ENCODE measurements at places on chromosomes 12 and 14.
A peak's percentile ranks its signal among the peaks of the same experiment; 100 is the strongest.

- DNase-seq = no peak
These were observed 45.6 kb downstream of the AACS start for GRCh38 chr12:125110641-125111360.

DNA sequence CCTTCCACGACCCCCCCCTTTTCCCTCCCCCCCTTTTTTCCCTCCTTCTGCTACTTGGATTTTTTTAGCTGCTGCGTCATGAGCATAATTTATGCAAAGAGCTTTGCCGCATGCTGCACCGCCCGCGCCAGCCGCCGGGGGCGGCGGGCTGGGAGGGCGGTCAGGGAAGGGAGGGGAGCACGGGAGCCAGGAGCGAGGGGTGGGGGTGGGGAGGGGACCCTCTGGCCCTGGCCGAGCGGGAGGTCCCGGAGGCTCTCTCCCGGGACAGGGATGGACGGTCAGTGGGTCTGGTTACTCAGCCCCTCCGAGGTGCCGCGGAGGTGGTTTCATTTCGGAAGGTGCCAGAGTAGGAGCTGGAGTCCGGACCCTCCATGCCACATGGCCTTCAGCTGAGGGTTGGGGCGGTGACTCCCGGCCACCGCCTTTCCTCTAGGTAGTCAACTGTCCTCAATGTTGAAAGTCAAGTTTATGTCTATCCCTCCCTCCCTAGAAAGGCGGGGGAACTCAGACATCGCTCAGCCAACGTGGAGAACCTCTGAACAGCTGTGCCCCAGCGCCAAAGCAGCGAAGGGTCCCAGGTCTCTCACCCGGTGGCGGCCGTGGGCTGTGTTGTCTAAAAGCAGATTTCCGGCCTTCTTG lies at the start of gene POU6F1:
Gene POU6F1 (minus strand): TSS at position 95 of the 639 bp plus-strand sequence. CDS start 11,226 bp downstream, outside the sequence.
- DNase-seq = peak; percentile 89

- no peak for DNase-seq
These were observed 89.6 kb downstream of the ARF6 start for GRCh38 chr14:49982501-49982951.

GRCh38 chr12:41612892-41613557 lies 424.9 kb downstream of the PDZRN4 start:
- DNase-seq = no peak

- no peak for DNase-seq
These were observed 4.1 kb upstream of the KIF26A start for GRCh38 chr14:104134061-104134965.

- no peak for DNase-seq
These were observed 85.3 kb upstream of the PPM1H start for GRCh38 chr12:63020269-63020668.

- no peak for DNase-seq
These were observed 89.9 kb downstream of the SLC24A4 start for GRCh38 chr14:92412912-92413311.

DNA sequence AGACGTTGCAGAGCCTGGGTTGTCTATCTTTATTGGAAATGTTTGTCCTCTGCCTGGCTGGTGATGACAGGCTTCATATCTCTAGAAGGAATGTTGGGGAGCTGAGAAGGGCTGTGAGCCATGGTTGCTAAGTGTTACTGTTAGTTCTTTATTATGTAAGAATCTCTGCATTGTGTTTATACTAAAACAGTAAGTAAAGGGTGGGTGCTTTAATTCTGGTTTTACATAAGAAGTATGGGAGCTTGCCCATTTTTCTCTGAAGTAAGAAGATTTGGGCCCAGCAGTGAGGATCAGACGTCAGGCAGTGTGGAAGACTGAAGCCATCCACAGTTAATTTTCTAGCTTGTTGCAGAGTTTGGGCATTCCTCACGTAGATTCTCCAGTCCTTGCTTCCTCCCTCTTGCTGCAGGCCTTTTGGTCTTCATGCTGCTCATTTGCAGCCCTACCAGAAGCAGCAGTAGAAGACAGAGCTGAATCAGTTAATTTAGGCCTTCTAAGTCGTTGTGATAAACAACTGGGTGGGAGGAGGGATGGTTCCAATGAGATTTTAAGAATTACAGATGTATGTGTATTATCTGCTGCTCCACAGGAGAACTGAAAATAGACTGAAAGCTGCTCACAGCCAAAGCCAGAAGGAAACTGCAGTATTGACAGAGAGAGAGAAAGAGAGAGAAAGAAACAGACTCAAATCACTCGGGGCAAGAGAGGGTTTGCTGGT lies 21.4 kb downstream of the WNT5B start:
- DNase-seq = no peak

GRCh38 chr12:2110127-2110526 lies 57.3 kb downstream of the CACNA1C start:
- no peak for DNase-seq

DNA sequence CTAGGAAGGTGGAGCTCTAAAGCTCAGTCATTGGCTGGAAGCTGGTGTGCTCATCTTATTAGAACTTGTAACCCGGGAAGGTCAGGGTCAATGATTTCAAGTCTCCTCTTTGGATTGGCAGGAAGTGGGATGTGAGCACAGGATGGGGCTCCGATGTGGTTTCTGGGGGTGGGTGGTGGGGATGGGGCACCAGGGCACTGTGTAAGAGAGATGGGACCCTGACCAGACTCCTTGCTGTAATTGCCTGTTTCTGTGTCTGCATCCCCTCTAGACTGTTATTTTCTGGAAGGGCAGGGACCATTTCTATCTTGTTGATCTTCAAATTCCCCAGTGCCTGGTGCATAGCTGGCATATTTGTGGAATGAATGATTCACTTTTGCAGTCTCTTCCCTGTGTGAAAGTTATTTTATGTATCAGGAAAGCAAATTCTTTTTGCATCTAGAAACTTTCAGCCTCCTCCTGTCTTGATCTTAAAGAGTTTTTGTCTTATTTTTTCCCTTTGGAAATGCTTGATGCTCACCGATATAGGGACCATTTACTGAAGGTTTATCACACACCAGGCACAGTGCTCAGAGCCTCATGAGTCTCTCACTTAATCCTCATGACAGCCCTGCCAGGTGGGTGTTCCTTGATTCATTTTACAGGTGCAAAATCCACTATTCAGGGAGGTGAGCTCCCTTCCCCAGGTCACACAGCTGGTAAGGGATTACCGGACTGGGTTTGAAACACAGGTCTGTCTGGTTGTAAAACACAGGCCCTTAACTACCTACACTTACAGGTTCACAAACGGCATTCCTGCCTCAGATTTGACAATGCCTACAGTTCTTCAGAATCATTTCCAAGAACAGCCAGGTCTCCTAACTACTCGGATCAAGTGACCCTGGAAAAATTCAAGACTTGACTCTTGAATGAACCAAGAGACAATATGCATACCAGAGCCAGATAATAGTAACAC lies 86.9 kb upstream of the IGF1 start:
- no peak for DNase-seq

GRCh38 chr14:95649230-95649629 lies 37.0 kb upstream of the TCL1B start:
- DNase-seq = no peak

DNA sequence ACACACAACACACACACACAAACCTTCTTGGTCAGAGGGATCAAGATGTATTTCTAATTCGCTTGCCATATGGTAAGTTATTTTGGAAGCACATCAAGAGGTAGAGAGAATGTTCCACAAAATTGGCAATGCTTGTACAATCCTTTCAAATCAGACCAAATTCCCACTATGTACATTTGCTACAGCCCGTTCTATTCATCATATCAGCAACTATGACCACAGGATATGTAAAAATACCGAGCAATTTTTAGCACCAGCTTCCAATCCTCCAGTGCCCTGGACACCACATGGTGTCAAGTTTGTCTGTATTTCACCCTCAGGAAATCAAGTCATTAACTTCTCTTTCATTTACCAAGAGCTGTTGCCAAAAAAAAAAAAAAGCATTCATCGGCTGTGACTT lies 21.2 kb downstream of the TBX5 start:
- DNase-seq = no peak

GRCh38 chr12:83527810-83528209 lies 841.1 kb downstream of the TMTC2 start:
- DNase-seq = no peak

DNA sequence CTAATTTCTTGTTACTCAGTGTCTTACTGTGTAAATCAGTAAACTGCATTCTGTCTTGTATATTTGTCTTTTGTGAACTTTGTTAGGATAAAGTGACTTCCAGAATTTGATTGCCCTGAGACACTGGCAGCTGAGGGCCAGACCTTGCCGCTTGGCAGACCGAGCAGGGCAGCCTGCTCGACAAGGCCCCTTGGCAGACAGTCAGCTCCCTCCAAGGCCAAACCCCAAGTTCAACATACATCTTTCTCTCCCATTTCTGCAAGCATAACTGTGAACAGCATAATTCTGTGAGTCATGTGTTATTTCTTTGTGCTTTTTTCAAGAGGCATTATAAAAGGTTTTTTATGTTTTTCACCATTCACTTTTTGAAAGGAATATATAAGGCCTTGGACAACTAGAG lies 39.2 kb upstream of the BMAL2 start:
- DNase-seq = no peak

GRCh38 chr14:100910888-100911664 lies 7.6 kb upstream of the RTL1 start:
- no peak for DNase-seq

DNA sequence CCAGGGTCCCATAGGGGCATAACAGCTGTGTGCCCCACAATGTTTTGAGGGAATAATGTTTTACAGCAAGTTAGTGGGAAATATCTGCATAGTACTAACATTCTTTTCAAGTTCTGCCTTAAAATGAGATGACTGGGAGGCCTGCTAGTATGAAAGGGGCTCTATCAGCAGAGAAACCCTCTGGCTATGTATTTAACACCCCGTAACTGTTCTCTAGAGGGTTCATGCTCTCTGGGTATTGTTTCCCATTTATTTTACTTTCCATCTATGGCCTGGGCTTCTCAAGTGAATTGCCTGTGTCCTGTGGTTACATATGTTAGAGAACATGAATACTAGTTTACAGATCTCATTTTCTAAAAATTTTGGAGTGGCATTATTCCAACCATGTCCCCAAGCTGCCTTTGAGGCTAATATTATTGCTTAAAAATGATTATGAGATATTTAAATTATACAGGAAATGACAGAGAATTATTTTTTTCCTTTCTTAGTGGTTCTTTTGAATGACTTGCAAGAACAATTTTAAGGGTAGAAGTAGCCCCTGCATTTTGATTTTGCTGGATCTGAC lies 37.5 kb downstream of the GNG2 start:
- DNase-seq = no peak

- peak; percentile 92 for DNase-seq
These were observed 272 bp downstream of the HECTD1 start for GRCh38 chr14:31207287-31207754.

GRCh38 chr14:98368221-98368620 lies 903.8 kb downstream of the BCL11B start:
- no peak for DNase-seq

All from coronary artery (tissue), 2 donors.